ENCODE measurements at places on chromosomes 12 and 14.

DNA sequence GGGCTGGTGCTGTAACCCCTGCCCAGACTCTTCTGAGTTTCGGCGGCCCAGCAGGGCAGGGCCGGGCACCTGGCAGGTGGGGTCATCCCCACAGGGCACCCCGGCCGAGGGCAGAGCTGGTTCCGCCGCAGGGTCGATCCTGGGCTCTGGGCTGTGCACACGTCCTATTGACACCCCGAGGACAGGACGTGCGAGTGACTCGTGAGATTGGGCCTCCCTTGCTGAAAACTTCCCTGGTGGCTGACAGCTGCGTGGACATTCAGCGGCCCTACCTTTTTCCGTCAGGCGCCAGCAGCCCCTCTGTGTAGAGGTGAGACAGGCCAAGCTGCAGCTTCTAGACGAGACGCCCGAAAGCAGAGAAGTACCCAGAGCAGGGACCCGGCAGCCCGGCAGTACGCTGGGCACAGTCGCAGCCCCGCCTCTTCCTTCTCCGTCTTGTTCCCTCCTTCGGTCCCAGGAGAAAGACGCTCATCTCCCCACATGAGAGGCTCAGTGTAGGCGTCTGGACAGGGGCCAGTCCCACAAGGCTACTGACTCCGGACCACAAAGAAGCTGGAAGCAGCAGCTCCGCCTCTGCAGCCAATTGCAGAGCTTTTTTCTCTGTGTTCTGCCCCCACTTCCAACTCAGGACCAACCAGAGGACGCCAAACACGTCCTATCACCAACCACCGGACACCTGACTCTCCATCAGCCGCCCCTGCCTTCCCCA, at the start of gene LRCOL1:
LRCOL1 (minus strand) TSS at position 532 of the 709 bp plus-strand sequence. CDS start 4,331 bp downstream, outside the sequence.
- DNase-seq, result no peak

DNA sequence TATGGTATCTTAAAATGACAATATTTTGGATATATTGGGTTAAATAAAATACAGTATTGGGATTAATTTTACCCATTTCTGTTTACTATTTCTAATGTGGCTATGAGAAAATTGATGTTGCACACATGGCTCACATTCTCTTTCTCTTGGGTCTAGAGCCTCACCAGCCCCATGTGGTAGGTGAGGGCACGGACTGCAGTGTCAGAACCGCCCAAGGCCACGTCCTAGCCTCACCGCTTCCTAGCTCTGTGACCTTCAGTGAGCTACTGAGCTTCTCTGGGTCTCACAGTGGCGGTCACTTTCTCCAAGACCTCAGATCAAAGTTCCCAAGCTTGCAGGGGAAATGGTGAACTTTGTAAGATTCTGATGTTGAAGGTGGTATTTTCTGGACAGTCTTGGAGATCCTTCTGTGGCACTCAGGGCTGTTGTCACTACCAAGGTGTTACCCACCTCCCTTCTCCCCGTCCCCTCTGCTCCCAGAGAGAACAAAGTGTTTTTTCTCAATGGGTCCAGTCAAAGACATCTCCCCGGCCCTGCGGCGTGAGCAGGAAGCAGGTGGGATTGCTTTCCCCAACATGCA, 87.6 kb downstream of the RIN3 start:
- no peak for DNase-seq

GRCh38 chr12:31804185-31804504, 75.3 kb upstream of the AMN1 start:
- no peak for DNase-seq

GRCh38 chr12:14910090-14910915, 24.6 kb upstream of the MGP start:
- peak; percentile 70 for DNase-seq

- DNase-seq, result no peak
Measured at GRCh38 chr14:68786491-68787091, 6.3 kb downstream of the ZFP36L1 start.

GRCh38 chr14:49250109-49250508, 336.1 kb downstream of the RPS29 start:
- DNase-seq, result no peak

- no peak for DNase-seq
Measured at GRCh38 chr14:22466491-22466890, 122.5 kb downstream of the DAD1 start.
